ENCODE measurements at places on chromosomes 2 and 18. TPM values are rescaled to one million over a fixed set of nuclear protein-coding genes. Genes with fewer than 3 reads are reported as not detected.

- DNase-seq: no peak
Measured at GRCh38 chr2:123514613-123515207, 510.4 kb upstream of the CNTNAP5 start.

- DNase-seq: no peak
Measured at GRCh38 chr2:47165001-47165555, 10.0 kb upstream of the STPG4 start.

- DNase-seq: no peak
Measured at GRCh38 chr2:161130354-161130753, 29.9 kb upstream of the TANK start.

- DNase-seq: no peak
Measured at GRCh38 chr2:129078548-129078947, 759.9 kb upstream of the HS6ST1 start.

DNA sequence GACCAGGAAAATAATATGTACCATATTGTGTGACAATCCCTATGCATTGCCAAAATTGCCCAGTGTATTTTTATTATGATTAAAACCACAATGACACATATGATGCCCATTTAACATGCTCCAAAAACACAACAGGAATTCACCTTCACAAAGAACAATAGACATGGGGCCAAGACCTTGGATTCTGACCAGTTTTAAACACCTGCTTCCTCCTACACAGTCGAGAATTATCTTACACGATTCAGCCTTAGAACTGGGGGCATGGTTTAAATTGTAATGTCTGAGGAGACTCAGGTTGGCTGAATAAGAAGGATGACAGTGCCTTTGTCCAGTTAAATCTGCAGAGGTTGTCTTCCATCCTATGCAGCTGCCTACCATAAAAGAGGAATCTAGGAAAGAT lies 212.7 kb downstream of the PLCL1 start:
- DNase-seq: no peak

DNA sequence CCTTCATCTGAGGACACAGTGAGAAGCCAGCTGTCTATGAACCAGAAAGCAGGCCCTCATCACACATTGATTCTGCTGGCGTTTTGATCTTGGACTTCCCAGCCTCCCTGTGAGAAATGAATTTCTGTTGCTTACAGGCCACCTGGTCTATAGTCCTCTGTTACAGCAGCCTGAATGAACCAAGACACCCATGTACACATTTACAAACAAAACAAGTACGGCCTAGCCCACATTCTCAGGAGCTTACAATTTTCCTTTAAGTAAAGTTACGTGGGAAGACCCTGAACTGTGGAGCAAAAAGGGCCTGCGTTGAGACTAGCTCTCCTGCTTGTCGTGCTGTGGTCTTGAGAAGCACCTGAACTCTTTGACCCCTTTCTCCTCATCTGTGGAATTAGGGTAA lies 12.0 kb upstream of the SLC20A1 start:
- DNase-seq: no peak

The TMEM247 gene
- not detected for total RNA-seq

The CCDC85A gene
- total RNA-seq: not detected

The MPP4 gene
- not detected for total RNA-seq

The TRIB2 gene
- 85.4 TPM for total RNA-seq

The UGT1A10 gene
- total RNA-seq: not detected

The GNLY gene
- total RNA-seq: 75.5 TPM

The EHD3 gene
- total RNA-seq: 0.50 TPM

All from activated CD4-positive, alpha-beta T cell treated with anti-CD3 and anti-CD28 coated beads, Interleukin-2, amount 10 ng/mL, durations not matched to agents 7 days and 5 days (primary cell).